ENCODE measurements at places on chromosomes 3 and 15.

DNA sequence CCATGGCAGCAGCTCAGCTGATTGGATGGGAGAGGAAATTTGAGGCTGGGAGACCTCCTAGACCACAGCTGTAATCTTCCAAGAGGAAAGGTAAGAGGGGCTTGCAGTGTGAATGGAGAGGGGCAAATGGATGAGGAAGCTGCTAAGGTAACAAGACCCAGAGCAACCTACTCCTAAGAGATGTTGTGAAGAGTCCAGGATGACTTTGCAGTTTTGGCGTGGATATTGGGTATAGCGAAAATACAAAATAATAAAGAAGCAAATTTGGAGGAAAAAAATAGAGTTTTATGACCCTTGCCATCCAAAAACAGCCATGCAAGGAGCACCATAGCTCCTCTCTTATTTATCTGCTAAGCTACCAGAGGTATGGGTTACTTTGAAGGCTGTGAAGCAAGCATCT lies 186.6 kb downstream of the GREM1 start:
- no peak for DNase-seq

GRCh38 chr3:193768070-193768394 lies 175.0 kb downstream of the OPA1 start:
- no peak for DNase-seq

GRCh38 chr15:67033571-67034044 lies 31.8 kb upstream of the SMAD3 start:
- DNase-seq, result no peak

- DNase-seq, result no peak
Observed at GRCh38 chr3:28698706-28699105, 350.1 kb upstream of the AZI2 start.

DNA sequence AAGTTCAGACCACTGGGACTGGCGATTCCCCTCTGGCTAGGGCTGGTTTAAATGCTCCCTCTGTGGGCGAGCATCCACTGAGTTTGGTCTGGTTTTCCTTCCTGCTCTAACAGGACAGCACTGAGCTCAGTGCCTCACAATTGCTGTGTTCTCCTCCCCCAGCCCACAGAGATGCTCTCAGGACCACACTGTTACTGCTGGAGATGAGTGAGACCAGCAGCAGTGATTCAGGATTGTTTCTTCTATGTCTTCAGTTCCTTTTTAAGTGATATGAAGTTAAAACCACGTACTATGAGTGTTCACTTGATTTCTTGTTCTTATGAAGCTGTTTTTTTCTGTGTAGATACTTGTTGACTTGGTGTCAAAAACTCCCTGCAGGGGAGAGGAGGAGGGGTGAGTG lies 180.4 kb upstream of the COL8A1 start:
- no peak for DNase-seq

- no peak for DNase-seq
Observed at GRCh38 chr3:122991236-122991985, 36.2 kb downstream of the SEMA5B start.

- DNase-seq, result no peak
Observed at GRCh38 chr15:44023176-44023575, 171.9 kb downstream of the FRMD5 start.

DNA sequence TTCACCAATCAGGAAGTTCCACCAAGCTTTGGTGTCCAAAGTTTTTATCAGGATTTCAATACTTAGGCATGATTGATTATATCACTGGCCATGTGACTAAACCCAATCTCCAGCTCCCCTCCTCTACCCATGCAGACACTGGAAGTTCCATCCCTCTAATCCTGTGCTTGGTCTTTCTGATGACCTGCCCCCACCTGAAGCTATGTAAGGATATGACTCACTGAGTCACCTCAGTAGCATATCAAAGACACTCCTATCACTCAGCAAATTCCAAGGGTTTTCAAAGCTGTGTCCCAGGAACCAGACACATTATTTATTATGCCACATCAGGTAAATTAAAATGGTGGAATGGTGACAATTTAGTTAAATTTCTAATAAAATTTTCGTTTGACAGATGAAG lies 158.9 kb downstream of the TAFA4 start:
- DNase-seq, result no peak

- DNase-seq, result no peak
Observed at GRCh38 chr3:101279162-101279561, 41.2 kb downstream of the IMPG2 start.

GRCh38 chr3:16288664-16289063 lies 23.7 kb downstream of the OXNAD1 start:
- no peak for DNase-seq

DNA sequence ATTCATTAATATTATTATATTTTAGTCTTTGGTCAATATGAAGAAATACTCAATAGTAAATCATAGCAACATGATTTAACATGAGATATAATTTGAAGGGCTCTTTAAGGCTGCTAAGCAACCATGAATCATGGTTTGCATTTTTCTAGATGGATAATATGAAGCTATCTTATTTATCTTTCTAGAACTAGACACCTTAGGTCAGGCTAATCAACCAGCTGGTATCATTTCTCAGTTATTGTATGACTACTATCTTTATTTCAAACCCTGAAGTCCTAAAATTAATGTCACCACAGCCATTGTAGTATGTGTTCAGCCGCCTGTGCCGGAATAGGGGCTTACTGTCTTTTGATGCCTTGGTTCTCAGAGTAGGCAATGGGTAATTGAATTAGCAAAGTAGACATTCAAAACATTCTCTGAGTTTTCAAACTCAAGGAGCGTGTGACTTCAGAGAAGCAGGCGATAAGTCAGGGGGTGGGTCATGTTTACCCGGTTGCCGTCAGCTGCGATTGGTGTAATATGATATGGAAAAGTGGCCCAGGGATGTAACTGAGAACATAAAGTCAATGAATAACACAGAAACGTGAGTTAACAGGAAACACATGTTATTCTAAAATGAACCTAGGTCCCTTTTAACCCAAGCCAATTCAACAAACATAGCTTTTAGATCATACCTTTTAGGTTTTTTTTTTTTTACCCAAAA lies 93.4 kb upstream of the CTDSPL start:
- DNase-seq, result no peak

- DNase-seq, result no peak
Observed at GRCh38 chr3:109772520-109772919, 435.2 kb upstream of the DPPA4 start.

GRCh38 chr15:78223396-78224022 lies 10.9 kb downstream of the ACSBG1 start:
- DNase-seq, result no peak

GRCh38 chr15:46441294-46442062 lies 806.6 kb downstream of the SQOR start:
- no peak for DNase-seq

DNA sequence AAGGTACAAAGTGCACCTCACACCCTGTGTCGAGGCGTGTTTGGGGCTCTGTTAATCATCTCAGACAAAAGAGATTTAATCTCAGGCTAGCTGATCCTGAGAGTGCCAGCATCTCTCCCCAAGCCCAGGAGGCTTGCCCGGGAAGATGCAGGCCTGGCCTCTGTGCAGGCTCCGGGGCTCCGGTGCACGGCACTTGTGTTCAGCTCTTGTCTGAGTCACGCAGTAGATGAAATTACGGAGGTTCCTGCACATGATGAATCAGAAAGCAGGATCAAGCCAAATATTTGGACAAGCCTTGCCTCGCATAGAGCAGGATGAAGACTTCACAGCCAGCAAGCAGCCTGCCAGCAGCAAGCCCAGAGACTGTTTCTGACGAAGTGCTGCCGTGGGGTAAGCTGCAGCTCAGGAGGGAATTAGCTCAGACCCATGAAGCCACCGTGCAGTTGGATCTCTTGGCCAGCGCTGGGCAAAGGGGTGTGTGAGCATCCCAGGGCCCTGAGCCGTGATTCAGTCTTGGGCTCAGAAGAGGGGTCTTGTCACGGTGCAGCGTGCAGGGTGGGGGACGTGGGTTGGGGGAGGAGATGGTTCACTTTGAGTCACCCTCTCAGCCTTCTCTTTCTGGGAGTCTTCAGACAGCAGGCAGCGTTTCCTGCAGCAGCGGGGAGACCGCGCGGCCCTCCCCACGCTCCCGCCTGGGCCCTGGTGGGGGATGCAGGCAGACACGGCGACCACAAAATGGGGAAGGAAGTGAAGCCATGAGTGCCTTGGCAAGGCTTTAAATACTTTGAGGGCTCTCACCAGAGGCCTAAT lies 89.2 kb upstream of the MEF2A start:
- peak; percentile 26 for DNase-seq

DNA sequence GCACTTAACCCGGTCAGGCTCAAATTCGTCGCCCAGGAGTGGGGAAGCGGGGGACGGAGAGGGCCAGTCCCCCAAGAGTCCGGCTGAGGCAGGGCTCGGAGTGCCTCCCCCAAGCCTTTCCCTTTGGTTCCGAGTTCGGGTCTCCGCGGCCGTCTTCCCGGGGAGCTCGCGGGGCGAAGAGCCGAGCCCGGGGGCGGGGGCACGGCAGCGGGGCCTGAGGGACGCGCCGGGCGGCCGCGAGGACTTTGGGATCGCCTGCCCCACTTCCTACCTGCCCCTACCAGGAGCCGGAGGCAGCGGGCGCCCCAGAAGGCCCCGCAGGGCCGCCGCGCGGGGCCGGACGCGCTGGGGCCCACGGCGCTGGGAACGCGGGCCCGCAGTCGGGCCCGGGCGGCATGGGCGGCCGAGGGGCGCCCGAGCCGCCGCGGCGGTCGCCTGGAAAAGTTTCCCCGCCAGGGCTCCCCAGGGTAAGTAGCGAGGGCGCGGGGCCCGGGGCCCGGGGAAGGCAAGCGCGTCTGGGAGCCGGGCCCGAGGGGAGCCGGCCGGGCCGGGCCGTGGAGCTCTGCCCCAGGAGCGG lies 2.8 kb downstream of the FURIN start:
- no peak for DNase-seq

- no peak for DNase-seq
Observed at GRCh38 chr3:46146548-46146947, 61.6 kb downstream of the CCR1 start.

- DNase-seq, result no peak
Observed at GRCh38 chr3:46864061-46864881, 1.0 kb upstream of the MYL3 start.

All from cerebellar nuclear complex (tissue), 1 donor.